ENCODE measurements at places on chromosomes 12 and 14. TPM values are rescaled to one million over a fixed set of nuclear protein-coding genes. Genes with fewer than 3 reads are reported as not detected.
A peak's percentile ranks its signal among the peaks of the same experiment; 100 is the strongest.

Gene TPI1
- 1,195 TPM for total RNA-seq

Gene FAM90A1
- 0.39 TPM for total RNA-seq

GRCh38 chr12:11706509-11707379 is 57.3 kb downstream of the ETV6 start:
- no peak overlapping the region for H3K4me3 ChIP-seq
- peak overlapping the region; percentile 48 for H3K27ac ChIP-seq
- no peaks in the 10 kb centered on the region for H3K36me3 ChIP-seq
- no peaks in the 10 kb centered on the region for H3K27me3 ChIP-seq

Gene HSPA2
- 40.7 TPM for total RNA-seq

Gene COPZ1
- total RNA-seq: 116 TPM

- peaks cover 37% of the 10 kb centered on the region for H3K4me1 ChIP-seq
- H3K36me3 ChIP-seq: no peaks in the 10 kb centered on the region
- no peak for DNase-seq
- H3K27me3 ChIP-seq: no peaks in the 10 kb centered on the region
These were observed 127.5 kb downstream of the MED13L start for GRCh38 chr12:116150001-116150400.

- H3K4me1 ChIP-seq: peaks cover 6% of the 10 kb centered on the region
- H3K27ac ChIP-seq: no peak overlapping the region
- H3K36me3 ChIP-seq: peaks cover 15% of the 10 kb centered on the region
- no peaks in the 10 kb centered on the region for H3K27me3 ChIP-seq
These were observed 50.6 kb downstream of the SCAF11 start for GRCh38 chr12:45939759-45940158.

Gene CCDC175
- 0.16 TPM for total RNA-seq

GRCh38 chr14:68477110-68477455 is 315.8 kb downstream of the ZFP36L1 start:
- H3K27me3 ChIP-seq: no peaks in the 10 kb centered on the region
- no peak for DNase-seq
- no peak overlapping the region for H3K4me3 ChIP-seq
- no peak overlapping the region for H3K27ac ChIP-seq
- H3K36me3 ChIP-seq: no peaks in the 10 kb centered on the region

All from WTC11 (cell line).